ENCODE measurements at places on chromosomes 3 and 15.

DNA sequence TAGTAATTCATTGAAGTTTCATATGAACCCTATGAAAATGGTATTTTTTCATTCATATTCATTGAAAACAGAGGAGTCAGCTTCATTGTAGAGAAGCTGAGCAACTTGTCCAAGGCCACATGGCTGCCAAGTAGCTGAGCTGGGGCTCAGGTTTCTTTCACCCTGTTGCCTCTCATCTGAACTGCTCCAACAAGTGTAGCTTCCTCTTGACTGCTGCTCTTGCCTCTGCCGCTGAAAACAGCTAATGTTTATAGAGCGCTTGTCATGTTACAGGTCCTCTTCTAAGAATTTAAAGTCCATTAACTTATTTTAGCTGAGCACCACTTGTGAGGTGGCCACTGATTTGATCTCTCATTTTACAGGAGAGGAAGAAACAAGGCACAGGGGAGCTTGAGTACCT, 81.1 kb downstream of the PDCD6IP start:
- no peak for DNase-seq

DNA sequence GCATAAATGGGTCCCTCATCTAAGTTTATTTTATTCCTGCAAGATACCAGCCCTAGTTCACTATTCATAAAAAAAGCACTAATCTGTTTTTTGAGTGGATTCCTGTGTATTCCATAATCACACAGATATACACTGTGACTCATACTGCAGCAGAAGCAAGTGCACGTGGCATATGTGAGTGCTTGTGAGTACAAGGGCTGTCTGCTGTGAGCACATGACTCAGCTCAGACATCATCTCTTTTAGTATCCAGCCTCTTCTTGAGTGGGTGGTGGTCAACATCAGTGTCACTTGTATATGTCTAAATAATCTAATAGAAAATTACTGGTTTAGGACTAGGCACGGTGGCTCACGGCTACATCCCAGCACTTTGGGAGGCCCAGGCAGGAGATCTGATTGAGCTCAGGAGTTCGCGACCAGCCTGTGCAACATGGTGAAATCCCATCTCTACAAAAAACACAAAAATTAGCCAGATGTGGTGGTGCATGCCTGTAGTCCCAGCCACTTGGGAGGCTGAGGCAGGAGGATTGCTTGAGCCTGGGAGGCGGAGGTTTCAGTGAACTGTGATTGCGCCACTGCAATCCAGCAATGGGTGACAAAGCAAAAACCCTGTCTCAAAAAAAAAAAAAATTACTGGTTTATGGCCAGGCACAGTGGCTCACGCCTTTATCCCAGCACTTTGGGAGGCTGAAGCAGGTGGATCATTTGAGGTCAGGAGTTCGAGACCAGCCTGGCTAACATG, 49.8 kb downstream of the NIPA2 start:
- DNase-seq, result no peak

GRCh38 chr3:425079-425478, 228.5 kb downstream of the CHL1 start:
- no peak for DNase-seq

DNA sequence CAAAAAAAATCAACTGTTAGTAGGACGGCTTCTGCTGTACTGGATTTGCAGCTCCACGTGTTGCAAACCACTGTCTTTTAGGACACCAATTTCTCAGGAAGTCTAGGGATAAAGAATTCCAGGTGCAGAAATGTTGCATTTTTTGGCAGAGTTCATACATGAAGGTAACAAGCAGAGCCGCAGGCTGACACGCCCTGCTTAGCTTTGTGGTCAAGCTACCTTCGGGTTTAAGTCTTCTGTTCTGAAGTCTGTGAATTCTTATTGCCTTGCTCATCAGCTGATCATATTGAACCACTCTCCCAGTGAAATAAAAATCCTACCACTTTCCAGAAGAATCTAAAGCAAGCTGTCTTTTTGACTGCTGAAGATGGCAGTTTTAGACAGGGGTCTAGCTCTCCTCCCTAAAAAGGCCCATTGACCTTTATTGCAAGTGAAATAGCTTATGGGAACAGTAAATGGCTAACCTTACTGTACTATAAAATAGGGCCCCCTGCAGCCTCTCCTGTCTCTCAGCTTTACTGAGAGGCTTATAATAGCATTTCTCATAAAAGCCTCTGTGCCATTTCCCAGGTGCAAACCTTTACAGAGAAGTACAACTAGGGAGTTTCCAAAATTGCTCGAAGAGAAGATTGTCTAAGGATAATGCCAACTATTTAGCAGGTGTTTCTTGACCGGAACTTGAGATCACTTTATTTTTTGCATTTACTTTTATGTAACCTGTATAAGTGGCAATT, 262.2 kb upstream of the IL12A start:
- no peak for DNase-seq

DNA sequence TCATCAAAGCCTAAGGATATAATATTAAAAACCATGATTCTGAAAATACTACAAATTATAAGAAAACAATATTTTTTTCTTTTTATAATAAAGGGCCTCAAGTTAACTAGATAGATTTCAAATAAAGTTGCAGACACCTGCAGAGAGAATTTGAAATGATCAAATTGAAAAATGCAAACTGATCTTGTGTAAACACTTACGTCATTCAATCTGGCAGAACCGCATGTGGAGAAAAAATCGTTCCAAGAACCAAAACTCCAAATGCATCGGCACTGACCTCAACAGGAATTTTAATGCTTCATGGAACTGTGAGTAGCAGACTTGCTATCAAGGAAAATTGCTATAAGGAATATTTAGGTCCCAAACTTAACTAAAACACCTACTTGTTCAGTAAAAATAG, 17.2 kb downstream of the CPA3 start:
- DNase-seq, result no peak

DNA sequence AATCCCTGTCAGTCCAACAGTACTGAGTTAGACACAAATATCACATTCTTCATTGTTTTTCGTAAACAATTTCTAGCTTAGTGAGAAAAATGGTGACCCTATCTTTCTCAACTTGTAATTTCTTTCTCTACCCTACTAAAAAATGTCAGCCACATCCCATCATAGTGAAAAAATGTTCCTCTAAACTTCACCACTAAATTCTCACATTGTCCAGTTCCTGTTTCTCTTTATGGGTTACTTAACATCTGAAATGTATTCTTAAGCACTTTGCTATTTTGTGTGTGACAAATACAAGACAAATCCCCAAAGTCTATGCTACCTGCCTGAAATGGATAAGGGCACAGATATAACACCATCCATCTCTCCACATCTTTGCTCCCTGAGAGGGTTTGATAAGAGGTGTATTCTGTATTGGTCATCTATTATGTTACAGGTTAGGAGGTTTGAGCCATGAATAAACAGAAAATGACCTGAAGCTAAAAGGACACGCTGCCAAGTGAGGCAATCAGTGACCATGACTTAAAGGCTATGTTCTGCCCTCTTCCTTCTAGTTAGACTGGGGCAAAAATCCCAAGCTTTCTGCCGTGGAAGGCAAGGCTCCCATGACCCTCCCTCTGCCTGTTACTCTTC, 118.2 kb downstream of the GADL1 start:
- no peak for DNase-seq

DNA sequence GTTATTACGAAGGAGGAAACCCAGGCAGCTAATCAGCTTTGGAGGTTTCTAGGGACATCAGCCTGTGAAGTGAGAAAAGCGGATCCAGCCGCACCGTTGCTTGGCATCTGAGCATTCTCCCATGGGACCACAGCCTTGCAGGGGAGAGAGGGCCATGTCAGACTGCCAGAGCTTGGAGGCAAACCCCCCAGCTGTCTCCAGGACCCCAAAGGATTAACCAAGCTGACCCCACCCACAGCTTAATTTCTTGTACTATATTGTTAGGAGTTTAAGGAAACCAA, 5.1 kb downstream of the IGDCC3 start:
- DNase-seq, result no peak

DNA sequence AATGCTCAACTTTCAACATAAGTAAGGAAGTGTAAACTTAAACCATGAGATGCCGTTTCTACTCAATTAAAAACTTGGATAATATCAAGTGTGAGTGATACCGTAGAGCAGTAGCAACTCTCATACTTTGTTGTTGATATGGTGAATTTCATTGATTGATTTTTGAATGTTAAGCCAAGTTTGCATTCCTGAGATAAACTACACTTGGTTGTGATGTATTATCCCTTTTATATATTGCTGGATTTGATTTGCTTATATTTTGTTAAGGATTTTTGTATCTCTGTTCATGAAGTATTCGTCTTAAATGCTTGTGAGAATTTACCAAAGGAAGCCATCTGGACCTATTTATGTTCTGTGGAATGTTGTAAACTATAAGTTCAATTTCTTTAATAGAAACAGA, 21.7 kb downstream of the SLMAP start:
- no peak for DNase-seq

- no peak for DNase-seq
These were observed 849.3 kb downstream of the ROBO1 start for GRCh38 chr3:78918361-78919020.

GRCh38 chr3:61848885-61849284, 287.5 kb downstream of the PTPRG start:
- no peak for DNase-seq

- no peak for DNase-seq
These were observed 2.4 kb upstream of the LMCD1 start for GRCh38 chr3:8499181-8499611.

DNA sequence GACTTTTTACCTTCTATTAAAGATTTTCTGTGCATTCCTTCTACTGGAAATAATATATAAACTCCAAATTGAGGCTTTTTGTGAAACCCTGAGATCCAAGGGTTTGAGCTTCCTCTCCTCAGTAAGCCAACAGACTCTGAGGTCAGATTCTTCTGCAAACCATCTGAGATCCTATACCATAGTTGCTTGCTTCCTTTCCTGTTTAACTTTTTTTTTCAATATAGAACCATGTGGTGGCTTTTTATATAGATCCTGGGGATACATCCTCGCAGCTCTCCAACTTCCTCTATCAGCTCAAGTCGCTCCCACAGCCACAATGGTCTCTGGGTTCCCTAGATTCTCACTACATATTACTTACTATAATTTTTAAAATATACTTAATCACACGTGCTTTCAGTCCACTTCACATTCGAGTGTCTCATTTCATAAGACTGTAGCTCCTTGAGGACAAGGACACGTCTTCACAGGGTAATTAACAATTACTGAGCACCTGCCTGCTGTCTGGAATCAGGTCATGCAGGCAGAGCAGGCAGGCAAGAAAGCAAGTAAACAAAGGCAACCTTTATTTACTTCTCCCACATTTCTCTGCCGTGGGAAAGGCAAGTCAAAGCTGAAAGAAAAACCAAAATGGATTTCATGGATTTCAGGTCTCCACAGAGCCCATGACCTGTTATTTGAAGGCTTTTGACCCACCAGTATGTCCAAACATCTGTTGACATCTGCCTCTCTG, 941.5 kb downstream of the FHIT start:
- no peak for DNase-seq
